ENCODE measurements at places on chromosomes 2 and 18.

- DNase-seq: no peak
Observed at GRCh38 chr2:56583796-56584315, 400.1 kb downstream of the CCDC85A start.

- no peak for DNase-seq
Observed at GRCh38 chr2:85988914-85989270, 100.1 kb upstream of the ST3GAL5 start.

GRCh38 chr18:25299426-25300300 lies 52.3 kb downstream of the ZNF521 start:
- no peak for DNase-seq

DNA sequence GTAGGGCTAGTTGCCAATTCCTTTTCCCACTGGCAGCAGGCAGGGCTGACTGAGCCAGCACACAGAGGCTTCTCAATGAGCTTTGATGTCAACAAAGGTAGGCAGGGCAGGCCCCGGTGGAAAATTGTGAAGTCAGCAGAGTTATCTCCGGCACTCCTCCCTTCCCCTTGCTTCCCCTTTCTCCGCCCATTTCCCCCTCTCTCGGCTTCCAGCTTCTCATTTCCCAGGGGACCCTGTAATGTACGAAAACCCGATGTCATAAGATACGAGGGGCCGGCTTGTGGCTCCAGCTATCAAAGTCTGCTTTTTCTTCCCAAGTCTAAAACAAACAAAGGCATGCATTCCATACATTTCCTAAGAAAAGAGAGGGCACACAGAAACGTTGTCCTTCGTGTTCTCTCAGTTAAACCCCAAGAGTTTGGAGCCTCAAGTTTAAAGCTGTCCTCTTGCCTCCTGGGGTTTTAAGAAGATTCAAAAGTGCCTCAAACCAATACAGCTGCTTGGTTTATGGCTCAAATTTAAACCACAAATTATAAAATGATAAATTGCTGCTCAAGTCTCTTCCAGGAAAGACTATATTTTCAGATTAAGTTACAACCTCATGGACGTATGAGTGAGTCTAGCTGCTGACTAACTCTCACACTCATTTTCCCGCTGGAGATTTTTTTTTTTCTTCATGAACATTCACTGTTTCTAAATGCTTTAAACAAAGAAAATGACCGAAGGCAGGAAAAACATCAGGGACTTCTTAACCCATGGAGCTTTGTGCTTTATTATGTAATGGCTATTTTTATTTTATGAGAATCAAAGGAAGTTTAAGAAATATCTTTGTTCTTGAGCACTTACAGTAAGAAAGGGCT lies 27.2 kb upstream of the EML4 start:
- no peak for DNase-seq

GRCh38 chr2:229267080-229267479 lies 4.0 kb downstream of the PID1 start:
- no peak for DNase-seq

DNA sequence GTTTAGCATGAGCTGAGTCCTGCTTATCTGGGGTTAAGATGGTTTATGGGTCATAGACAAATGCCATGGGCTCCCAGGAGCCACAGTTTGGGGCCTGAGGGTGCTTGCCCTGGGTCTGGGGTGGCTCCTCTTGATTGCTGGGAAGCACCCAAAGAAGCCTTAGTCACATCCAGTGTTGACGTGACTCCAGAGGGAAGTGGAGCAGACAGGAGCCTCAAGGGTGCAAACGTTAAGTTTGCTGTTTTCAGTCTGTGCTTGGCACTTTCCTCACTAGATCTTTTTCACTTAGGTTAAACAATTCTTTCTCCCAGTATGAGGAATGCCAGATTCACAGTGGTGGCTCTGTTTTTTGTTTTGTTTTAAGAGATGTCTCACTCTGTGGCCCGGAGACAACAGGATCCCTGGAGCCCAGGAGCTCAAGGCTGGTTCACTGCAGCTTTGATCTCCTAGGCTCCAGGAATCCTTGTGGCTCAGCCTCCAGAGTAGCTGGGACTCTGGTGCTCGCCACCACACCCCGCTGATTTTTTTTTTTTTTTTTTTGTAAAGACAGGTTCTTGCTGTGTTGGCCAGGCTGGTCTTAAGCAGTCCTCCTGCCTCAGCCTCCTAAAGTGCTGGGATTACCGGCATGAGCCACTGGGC lies 251.3 kb downstream of the FAM210A start:
- no peak for DNase-seq

GRCh38 chr2:211181626-211182025 lies 625.2 kb downstream of the CPS1 start:
- DNase-seq: no peak

DNA sequence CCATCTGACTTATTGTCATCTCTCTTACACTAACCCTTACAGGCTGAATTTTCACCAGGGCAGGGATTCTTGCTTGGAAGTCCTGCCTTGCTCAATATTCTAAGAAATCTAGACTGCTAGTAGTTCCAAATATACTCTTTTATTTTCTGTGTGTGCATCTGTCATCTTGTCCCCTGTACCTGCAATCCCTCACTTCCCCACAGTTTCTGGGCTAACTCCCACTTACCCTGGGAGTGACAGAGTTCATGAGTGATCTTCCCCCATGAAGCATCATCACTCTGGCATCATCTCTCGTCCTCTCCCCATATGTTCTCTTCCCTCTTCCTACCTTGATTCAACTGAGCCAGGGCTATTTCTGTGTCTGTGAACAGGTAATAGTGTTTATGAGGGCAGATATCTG lies 35.7 kb downstream of the HNMT start:
- DNase-seq: no peak

DNA sequence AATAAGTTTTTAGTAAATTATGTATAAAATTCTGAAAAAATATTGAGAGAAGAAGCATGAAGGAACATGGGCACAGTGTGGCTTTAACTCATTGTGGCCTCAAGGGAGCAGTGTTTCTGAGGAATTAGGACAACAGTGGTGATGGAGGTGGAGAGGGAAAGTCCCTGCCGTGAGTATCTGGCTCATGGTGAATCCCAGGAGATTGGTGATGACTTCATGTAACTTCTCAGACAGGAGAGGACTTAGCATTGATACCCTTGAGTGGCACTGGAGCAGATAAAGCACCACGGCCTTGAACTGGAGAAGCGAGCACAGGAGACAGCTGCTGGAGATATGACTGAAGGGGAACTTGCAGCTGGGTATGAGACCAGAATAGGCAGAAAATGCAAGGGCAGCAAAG lies 35.0 kb upstream of the LRP1B start:
- no peak for DNase-seq

- no peak for DNase-seq
Observed at GRCh38 chr18:32368991-32369390, 101.7 kb downstream of the GAREM1 start.

- no peak for DNase-seq
Observed at GRCh38 chr2:106982350-106982749, 96.4 kb upstream of the ST6GAL2 start.

DNA sequence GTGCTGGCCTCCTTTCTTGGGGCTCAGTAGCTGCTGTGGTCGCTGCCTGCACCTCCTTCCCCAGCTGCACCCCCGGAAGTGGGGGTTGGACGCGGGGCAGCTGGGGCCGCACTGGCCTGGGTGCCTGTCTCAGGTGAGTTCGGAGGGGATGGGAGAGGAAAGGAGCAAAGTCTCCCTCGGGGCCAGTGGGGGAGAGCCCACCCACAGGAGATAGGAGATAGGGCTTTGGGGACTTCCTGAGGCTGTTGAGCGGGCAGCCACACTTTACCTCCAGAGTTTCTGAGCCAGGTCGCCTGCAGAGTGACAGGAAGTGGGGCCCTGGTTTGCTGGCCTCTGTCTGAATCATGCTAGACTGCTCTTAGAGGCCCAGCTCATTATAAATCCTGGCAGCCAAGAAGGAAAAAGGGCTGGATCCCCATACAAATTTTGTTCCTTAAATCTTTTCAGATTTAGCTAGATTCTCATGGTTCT lies 8.1 kb downstream of the MBP start:
- peak; percentile 45 for DNase-seq

DNA sequence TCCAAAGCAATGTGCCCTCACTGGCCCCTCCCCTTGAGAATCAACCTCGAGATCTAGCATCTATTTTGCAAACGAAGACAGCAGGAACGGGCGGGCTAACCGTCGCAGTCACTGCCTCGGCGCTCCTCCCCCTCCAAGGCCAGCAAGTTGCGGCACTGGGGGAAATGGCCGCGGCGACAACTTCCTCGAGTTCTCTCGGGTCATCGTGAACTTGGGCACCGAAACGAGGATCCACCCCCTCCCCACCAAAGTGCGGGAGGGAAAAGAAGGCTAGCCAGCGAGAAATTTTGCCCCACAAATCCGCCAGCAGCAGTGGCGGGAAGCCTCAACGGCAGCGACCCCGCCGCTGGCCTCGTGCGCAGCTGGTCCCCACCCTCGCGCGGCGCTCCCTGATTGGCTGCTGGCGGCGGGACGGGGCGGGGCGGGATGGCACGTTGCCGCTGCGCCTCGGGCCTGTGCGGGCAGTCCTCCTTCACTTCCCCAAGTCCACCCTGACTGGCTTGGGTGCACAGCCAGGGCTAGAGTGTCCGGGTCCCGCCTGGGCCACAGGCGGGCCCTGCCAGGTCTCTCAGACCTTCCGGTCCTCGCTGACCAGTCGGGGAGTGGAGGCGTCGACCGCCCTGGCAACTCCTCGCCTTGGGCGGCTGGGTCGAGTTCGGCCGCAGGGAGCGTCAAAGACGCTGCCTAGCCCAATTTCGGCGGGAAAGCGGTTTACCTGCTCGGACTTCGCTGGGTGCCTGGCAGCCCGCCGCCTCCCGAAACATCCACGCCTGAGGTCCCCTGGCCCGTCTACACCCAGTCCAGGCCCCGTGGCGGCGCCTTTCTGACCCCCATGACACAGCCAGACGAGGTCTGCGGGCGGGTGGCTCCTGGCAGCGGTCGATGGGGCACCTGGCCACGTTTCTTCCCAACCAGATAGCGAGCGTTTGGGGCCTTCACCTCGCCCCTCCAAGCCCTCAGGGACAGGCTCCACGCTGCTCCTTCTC lies at the start of gene BOLL:
TSS of gene BOLL (minus strand) at position 364 of the 986 bp plus-strand sequence. CDS start 3,469 bp downstream, outside the sequence.
- no peak for DNase-seq

- DNase-seq: no peak
Observed at GRCh38 chr2:40803900-40804299, 352.0 kb upstream of the SLC8A1 start.

- no peak for DNase-seq
Observed at GRCh38 chr18:45498287-45498658, 117.0 kb upstream of the SLC14A2 start.

DNA sequence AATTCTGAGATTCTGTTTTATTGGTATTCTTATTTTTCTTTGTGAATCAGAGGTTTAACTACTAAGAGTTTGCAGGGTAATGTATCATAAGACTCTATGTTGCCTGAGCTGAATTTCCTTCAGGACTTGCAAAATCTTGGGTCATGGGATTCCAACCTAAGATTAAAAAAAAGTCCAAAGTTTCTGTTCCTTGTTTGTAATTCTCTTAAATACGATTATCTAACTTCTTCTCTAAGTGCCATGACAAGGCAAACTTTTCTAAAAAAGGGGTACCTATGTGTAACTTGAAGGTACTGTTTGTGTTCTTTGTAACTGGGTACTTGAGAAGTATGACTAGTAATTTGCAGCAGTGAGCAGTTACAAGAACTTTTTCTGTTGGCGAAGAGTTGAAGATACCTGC lies 181.3 kb upstream of the ZEB2 start:
- no peak for DNase-seq

- DNase-seq: no peak
Observed at GRCh38 chr2:76298041-76298440, 587.3 kb upstream of the GCFC2 start.

DNA sequence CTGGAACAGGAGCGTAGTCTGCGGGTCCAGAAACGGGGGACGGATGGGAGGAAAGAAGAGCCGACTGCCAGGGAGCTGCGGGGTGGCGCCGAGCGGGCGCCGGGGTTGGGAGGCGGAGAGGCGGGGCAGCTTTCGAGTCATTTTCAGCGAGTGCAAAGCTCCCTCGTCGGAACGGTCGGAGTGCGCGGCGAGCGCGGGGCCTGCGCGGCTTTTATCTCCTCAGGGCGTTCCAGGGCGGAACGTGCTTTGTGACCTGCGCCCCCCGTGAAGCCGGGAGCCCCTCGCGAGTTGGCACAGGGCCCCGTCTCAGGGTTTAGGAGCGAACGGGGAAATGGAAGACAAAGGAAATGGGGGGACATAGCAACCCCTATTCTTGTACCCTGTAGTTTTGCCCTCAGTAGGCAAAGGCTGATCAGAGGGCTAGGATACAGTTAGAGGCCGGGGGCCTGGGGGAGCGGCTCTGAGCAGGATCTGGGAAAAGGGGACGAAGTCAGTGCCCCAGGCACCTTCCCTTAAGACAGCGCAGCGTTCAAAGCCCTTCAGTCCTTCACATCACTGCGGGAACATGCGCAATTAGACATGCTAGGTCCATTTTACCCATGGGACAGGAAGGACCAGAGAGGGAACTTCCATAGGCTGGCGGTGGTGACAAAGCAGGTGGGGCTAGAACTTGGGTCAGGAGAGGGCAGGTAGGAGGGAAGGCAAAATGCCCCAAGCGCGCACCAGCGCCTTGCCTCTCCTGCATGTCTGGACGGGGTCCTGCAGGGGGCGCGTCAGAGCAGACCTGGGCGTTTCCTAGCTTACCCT lies 60.1 kb upstream of the IL1RL1 start:
- DNase-seq: peak; percentile 55

GRCh38 chr2:173059971-173060461 lies 15.6 kb upstream of the MAP3K20 start:
- DNase-seq: no peak

GRCh38 chr2:43225788-43226557 lies 433 bp downstream of the ZFP36L2 start:
- peak; percentile 58 for DNase-seq

DNA sequence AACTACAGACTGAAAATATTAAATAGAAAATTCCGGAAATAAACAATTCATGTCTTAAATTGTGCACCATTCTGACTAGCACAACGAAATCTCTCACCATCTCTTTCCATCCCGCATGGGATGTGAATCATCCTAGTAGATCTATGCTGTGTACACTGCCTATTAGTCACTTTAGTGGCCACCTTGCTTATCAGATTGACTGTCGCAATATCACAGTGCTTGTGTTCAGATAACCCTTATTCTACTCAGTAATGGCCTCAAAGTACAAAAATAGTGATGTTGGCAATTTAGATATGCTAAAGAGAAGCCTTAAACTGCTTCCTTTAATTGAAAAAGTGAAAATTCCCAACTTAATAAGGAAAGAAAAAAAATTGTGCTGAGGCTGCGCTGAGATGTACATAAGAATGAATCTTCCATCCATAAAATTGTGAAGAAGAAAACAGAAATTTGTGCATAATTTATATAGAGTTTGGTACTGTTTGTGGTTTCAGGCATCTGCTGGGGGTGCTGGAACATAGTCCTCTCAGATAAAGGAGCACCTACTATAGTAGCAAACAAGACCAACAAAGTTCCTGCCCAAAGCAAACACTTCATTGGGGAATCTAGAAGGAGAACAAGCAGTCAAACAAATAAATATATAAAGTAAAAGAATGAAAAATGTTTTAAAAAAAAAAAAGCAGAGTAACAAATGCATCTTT lies 12.0 kb downstream of the PSMD1 start:
- no peak for DNase-seq

Data from activated CD4-positive, alpha-beta T cell treated with anti-CD3 and anti-CD28 coated beads, Interleukin-2, amount 50 U/mL, for 24 hours (primary cell).